Fibroblast of skin of left quadriceps (primary cell): ENCODE measurements at places on chromosomes 5 and 9.

DNA sequence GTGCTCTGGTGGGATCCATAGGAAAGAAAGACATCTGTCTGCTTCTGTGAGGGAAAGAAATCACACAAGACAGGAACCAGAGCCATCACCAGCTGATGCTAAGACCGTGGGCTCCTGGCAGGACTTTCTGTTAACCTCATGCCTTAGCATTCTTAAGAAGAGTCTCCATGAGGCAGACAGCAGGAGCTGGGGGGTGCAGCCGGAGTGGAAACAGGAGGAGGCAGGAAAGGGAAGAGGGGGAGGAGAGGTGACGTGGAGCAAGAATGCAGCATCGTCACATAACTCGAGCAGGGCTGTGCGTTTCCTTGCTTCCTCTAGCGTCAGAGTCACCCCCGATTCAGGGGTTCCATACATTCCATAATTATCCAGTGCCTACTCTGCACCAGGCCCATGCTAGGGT, 53.6 kb downstream of the ERGIC1 start:
- DNase-seq: peak; percentile 88

DNA sequence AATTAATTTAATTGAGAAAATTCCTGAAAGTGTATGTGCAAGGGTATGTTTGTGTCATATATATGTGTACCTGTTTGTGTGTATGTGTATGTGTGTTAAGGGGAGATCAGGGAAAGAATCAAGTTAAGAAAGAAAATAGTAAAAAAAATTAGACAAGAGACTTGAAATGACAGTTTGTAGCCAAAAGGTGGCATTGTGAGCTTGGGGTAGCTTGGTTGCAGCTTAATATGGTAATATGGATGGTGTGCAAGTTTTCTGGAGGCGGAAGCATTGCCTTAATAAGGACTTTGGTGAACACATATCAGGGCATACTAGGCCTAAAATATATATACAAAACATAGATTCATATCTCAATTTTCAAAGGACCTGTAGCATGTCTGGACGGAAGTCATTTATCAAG, 129.9 kb downstream of the INSYN2B start:
- DNase-seq: no peak

DNA sequence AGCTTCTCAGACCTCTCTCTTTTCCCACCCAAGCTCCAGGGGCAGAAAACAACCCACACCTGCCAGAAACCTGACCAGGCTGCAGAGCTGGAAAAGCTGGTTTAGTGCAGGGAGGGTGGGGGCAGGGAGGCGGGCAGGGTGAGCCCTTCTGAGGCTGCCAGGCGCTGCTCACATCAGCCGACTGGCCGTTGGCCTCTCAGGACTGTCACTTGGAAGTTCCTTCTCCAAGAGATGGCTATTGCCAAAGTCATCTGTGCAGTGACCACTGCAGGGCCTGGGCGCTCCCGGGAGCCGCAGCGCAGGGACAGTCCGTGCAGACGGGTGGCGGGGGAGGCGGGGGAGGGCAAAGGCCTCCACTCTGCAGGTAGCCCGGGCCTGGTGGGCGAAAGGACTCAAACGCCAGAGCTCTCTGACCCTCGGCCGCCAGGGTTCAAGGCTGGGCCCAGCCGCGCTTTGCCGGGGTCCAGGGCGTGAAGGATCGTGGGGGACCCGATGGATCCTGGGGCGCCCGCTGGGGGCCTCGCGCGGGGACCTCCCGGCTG, 205.0 kb upstream of the IER5L start:
- DNase-seq: no peak

DNA sequence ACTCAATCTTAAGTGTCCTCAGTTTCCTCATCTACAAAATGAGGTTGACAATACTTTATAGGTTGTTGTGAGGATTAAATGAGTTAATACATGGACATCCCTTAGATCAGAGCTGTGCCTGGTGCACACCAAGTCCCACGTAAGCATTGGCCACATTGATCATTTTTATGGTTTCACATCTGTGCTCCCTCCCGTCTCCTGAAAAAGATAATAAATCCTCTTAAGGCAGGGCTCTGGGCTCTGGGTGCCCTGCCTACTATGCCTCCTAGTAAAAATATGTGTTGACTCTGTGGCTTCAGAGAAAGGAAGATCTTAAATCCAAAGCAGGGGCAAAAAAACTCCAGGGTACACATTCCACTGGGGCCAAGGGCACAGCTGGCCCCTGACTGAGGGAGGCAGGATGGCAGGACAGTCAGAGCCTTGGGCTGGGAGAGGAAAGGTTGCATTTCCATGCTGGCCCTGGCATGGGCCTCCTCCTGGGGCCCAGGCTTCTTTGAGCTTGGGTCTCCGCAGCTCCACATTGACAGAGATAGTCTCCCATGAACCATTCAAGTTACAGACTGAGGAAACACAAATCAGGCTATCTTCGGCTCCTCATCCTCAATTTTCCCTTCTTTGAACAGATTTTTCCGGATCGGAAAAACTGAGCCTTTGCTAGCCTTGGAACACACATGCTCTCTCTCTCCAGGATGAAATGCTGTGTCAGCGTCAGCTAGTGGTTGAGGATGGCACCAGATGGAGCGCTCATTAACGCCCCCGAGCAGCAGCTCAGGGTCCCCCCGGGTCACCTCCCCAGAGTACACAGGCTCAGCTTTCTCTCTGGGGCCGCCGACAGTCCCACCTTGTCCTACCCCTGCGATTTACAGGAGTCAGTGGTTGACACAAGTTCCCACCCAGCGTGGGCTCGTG, 22.4 kb upstream of the KIF12 start:
- no peak for DNase-seq

DNA sequence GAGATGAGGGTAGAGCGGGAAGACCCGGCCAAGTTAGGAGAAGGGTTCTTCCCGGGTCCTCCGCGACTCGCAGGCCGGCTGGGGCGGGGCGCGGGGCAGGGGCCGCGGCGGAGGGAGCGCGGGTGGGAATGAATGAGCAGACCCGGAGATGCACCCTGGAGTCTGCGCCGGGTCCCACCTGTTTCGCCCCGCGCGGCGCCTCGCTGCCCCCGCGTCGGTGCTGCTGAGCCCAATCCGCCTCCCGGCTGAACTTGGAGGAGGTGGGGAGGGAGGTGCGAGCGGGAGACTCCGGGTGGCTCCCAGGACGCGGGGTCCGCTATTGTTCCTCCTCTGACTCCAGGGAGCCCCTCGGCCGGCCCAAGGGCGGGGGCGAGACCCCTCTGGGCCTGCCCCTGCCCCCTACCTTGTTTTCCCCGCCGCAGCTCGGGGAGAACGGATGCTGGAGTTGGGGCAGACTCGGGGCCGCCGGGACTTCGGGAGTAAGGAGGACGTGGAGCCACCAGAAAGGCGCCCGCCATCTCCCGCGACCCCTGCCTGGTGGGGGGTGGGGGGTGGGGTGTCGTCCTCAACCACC, 659 bp downstream of the RAI14 start:
- no peak for DNase-seq

DNA sequence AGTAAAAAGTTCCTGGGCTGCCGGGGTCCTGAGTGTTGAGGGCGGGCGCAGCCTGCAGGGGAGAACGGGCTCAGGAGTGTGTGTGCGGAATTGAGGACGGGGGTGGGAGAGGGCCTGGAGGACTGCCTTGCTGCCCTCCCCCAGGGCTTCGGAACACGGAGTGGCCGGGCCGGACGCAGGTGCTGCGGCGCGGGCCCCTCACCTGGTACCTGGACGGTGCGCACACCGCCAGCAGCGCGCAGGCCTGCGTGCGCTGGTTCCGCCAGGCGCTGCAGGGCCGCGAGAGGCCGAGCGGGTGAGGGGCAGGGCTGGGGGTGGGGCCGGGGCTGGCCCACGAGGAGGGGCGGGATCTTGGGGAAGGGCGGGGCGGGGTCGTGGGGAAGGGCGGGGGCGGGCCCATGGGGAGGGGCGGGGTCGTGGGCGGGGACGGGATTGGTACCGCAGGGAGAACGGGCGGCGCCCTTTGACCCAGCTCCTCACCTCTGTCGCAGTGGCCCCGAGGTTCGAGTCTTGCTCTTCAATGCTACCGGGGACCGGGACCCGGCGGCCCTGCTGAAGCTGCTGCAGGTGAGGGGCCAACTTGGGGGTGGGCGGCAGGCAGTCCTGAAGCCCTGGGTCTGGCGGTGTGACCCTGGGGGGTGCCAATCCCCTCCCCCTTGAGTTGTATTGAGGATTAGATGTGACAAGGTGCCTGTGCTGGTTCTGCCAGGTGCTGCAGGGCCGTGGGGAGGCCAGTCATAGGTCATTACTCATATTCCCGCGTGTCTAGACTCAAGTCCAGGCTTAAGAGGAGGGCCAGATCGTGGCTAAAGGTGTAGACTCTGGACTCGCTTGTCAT, 7.1 kb downstream of the FPGS start:
- DNase-seq: no peak

DNA sequence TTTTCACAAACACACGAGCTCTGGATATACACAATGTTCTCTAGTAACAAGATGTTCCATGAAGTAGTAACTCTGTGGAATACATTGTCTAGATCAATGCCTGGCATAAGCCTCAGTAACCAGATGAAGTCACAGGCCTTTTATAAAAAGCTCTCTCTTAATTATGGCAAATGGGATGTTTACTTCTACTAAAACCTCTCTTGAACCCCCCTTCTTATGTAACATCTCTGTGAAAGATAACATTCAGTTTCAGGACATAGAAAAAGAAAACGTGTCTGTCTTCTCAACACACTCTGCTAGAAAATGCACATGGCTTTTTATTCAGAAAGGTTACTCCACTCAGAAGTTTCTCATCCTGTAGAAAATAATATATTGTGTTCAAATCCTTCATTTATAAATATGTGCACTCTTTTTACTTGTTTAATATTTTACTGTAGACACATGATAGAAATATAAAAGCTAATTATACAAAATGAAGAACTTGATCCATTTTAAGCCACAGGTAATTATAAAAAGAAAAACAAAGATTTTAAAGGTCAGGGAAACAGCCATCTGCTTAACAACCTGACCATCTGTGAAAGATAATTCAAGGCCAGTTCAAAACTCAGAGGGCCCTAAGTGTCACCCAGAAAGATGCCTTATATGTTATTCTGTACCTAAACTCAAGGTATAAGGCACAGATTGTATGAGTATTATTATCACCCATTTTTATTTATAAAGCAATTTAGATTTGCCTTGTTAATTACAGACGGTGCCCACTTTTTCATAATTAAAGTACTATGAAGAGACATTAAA, 812.0 kb downstream of the CDH18 start:
- no peak for DNase-seq

GRCh38 chr9:107119735-107120134, 163.3 kb upstream of the RAD23B start:
- DNase-seq: no peak

- peak; percentile 40 for DNase-seq
Measured at GRCh38 chr9:97386733-97387503, 25.0 kb upstream of the TDRD7 start.

GRCh38 chr5:7816535-7816901, 34.4 kb downstream of the CFAP90 start:
- DNase-seq: no peak

GRCh38 chr5:1095990-1096363, 15.9 kb downstream of the SLC12A7 start:
- no peak for DNase-seq

DNA sequence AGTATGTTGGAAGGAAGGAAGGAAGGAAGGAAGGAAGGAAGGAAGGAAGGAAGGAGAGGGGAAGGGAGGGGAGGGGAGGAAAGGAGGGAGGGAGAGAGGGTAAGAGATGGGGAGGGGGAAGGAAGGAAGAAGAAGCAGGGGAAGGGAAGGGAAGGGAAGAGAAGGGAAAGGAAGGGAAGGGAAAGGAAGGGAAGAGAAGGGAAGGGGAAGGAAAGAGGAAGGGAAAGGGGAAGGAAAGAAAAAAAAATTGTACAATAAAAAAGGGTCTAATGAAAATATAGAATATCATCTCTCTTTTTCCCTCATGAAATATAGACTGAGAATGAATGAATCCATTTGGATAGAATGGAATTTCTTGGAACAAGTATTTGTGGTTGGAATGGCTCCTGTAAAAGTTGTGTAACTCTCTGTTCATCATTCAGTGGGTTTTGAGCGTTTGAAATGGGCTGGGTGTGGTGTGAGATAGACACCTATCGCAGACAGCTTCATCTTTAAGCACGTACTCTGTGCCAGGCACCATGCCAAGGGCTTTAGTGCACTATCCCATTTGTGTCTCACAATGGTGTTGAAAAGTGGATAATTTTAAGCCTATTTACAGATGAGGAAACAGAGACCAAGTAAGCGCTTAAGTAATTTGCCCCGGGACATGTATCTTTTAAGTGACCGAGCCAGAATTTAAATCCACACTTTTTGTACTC, 11.6 kb upstream of the PAPPA start:
- DNase-seq: peak; percentile 54

DNA sequence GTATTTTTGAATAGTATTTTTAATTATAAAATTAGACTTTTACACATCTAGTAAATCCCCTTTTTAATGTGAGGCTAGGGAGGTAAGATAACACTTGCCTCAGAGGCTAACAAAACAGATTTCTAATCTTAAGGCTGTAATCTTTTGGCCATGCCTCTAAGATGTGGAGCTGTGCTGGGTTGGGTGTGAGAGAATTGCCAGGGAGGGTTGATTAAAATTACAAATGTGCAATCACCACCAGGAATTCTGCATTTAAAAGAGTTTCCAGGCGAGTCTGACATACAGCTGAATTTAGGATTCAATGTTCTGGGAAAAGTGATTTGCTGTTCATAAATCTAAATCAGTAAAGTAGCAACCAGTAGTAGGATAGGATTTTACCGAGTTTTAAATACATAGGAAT, 73.3 kb downstream of the NUDT12 start:
- DNase-seq: no peak

- peak; percentile 20 for DNase-seq
Measured at GRCh38 chr9:84230355-84231145, 110.0 kb downstream of the SLC28A3 start.

DNA sequence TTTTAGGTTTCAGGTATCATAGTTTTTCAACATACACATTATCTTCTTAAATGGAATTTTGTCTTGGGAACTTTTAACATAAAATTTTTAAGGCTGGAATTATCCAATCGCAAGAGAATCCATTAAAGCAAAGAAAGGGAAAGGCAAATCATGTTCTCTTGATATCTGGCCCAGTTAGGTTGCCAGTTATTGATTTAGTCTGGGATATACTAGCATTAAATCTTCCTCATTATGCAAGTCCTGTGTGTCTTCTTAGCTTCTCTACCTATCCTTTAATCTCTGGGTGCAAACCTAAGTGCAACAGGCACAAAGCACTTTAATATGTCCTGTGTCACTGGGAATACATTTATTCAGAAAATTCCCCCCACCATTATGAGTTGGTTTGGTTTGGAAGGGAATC, 75.4 kb upstream of the CNTLN start:
- no peak for DNase-seq

- DNase-seq: no peak
Measured at GRCh38 chr5:72244862-72245371, 75.1 kb downstream of the MRPS27 start.

GRCh38 chr9:92576175-92576574, 40.4 kb upstream of the ECM2 start:
- DNase-seq: no peak

DNA sequence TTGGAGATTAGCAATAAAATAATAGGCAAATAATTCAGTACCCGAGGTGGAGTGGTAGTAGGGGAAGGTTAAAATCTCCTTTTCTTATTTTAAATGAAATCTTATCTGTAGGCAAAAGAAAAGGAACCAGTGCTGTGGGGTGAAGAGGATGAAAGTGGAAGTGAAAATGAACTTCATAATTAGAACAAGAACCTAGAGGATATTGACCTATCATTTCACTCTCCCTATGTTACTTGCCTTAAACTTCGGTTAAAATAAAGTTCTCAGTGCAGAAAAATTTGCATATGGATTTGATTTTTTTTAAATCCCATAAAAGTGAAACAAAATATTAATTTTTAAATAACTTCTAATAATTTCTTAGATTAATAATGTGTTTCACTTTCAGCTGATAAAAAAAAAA, 1094.9 kb upstream of the C9orf72 start:
- no peak for DNase-seq
